ENCODE measurements at places on chromosomes 5 and 9.

- DNase-seq: no peak
Observed at GRCh38 chr5:176389135-176390123, 878 bp downstream of the HIGD2A start.

DNA sequence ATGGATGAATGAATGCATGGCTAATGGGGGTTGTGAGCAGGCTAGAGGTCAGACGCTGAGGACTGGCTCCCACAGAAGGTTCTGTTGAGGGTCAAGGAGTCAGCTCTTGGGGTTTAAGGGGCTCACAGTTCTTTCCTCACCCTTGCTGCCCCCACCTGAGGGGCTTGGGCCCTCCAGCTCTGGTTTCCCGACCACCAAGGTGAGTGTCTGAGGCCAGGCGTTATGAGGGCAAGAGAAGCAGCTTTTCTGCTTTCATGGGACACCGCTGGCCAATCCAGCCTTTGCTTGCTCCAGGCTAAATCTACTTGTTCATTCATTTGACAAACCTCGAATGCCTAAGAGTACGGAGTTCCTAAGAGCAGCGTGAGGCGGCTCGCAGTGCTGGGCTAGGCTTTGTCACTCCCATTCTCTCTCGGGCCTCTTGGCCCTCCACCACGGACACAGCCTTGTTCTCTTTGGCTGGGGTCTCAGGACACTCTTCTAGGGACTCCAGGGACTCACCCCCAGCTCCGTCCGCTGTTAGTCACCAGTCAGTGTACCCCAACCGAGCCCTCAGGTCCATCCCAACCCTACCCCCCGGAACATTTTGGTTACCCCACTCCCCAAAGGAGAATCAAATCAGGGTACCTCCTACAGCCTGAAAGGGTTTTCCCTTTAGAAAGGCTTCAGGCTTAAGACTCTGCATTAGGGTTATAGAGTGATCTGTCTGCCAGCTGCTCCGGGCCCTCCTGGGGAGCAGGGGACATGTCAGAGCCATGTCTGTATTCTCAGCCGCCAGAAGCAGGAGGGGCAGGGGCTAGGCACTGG, 210.1 kb upstream of the MVB12B start:
- no peak for DNase-seq

DNA sequence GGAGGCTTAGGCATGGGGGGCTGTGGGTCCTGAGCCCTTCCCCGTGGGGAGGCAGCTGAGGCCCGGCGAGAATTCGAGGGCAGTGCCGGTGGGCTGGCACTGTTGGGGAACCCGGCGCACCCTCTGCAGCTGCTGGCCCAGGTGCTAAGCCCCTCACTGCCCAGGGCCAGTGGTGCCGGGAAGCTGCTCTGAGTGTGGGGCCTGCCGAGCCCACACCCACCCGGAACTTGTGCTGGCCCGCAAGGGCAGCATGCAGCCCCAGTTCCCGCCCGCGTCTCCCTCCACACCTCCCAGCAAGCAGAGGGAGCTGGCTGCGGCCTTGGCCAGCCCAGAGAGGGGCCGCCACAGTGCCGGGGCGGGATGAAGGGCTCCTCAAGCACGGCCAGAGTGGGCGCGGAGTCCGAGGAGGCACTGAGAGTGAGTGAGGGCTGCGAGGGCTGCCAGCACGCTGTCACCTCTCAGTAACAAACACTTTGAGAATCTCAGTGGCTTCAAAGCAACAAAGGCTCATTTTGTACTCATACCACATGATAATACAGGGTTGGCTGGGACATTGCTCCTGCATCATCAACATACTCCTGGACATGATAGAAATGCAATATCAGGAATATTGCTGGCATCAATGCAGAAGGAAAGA, 265.7 kb upstream of the ANKRD55 start:
- DNase-seq: no peak

DNA sequence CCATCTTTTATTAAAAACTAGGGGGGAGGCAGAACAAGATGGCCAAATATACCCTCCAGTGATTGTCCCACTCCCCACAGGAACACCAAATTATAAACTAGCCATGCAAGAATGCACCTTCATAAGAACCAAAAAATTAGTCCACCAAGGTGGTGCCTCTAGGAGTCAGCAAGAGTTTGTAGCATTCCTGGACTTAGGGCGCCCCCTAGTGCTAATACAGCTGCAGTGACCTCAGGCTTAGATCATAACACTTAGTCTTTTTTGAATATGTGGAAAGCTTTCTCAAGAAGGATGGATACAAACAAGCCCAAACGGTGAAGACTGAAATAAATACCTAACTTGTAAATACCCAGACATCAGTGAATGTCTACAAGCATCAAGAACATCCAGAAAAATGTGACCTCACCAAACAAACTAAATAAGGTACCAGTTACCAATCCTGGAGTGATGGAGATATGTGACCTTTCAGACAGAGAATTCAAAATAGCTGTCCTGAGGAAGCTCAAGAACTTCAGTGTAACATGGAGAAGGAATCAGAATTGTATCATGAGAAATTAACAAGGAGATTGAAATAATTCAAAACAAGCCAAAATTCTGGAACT, 19.3 kb downstream of the PPIP5K2 start:
- peak; percentile 81 for DNase-seq

DNA sequence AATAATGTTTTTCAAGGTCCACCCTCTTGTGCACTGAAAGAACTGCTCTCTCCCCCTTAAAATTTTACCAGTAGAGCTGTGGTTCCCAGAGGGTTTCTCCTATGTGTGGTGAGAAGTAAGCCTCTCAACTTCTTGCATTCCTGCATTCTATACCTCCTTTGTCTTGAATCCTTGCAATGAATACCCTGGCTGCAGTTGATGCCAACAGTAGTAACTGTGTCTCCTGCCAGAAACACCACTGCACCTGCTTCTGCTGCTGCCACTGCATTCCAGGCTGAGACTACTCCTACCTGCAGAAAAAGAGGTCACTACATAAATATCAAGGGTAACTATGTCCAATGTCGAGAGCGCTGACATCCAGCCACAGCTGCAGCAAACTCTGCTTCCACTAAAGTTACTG, 203.7 kb downstream of the TMEM167A start:
- peak; percentile 19 for DNase-seq

DNA sequence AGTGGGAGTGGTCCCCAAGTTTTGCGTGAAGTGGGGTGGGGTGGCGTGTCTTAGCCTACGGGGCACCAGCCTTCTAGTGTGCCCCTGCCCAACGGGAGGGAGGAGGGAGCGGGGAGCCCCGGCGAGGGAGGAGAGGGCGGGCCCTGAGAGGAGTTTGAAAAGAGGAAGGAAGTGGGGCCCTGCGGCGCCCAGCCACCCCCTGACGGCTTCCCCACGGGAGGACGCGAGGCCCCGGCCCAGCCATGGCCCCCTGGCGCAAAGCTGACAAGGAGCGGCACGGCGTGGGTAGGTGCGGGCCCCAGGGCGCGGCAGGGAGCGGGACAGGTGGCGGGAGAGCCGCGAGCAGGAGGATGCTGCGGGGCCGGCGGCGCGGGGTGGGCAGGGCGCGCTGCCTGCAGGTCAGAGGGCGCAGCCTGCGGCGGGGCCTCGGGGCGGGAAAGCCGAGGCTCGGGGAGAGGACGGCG, at the start of gene DOCK2:
DOCK2 (plus strand) TSS at position 191 of the 464 bp plus-strand sequence; CDS start at position 243, 52 bp downstream.
- DNase-seq: no peak

DNA sequence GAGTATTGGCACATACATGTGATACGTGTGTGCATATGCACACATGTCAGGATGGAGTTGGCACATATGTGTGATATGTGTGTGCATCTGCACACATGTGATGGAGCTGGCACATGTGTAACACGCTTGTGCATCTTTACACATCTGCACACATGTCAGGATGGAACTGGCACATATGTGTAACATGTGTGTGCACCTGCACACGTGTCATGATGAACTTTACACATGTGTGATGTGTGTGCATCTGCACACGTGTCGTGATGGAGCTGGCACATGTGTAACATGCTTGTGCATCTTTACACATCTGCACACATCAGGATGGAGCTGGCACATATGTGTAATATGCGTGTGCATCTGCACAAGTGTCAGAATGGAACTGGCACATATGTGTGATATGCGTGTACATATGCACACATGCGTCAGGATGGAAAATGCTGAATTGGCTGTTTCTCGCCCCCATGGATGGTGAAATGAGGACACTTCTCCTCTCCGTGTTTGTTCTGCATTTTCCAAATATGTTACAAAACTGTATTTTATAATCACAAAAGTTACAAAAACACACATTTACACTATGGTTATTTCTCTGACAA, 16.3 kb upstream of the SLC6A19 start:
- DNase-seq: no peak

GRCh38 chr5:158739951-158740757, 359.6 kb downstream of the EBF1 start:
- no peak for DNase-seq

DNA sequence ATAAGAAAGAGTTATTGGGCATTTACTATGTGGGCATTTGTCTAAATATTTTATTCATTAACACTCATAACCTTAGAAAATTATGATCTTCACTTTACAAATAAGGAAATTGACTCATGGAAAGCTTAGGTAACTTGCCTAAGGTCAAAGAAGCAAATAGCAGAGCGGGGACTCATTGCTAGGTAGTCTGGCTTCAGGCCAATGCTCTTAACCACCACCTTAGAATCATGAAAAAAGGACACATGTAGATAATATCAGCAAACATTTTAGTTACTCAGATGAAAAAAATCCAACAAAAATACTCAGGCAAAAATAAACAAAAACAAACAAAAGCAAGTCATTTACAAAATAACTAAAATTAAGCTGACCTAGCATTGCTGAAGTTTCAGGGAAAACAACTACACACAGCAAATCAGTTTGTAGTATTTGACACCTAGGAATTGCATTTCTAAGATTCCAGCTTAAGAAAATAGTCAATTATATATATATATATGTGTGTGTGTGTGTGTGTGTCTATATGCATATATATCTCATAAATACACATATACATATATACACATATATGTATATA, 166.0 kb downstream of the HMHB1 start:
- DNase-seq: no peak

GRCh38 chr9:134327671-134328231, 1.5 kb downstream of the RXRA start:
- DNase-seq: no peak

- no peak for DNase-seq
Observed at GRCh38 chr9:106868087-106868486, 5.1 kb downstream of the ZNF462 start.

DNA sequence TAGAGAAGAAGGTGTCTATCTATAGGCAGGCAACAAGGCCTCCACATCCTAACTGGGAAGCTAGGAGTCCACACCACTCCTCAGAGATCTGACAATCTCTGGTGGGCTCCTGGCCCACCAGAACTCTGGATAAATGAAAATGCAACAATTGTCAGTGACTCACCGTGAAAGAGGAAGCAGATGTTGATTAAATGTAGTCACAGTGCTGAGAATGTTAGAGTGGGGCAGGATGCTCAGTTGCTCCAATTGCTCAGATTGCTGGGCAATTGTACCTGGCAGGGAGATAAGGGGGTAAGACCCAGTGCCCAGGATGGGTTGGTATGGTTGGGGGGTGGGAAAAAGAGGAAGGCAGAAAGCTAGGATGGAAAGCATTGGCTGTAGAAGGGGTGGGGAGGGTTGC, 4.3 kb downstream of the CCL19 start:
- DNase-seq: no peak

DNA sequence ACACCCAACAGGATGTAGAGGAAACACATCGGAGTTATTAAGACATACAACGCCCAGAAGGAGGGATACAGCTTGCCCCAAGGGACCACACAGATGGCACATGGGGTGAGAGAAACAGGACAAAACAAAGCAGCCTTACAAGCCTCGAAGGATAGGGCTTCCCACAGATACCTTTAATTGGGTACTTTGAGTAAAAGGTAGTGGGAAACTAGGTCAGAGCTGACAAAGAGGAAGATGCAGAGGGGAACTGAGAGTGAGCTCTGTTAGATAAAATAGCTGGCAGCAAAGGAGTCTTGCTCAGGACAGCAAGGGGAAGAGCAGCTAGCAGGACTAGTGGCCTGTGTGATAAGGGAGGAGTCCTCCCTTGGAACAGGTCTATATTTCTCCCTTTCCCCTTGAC, 48.2 kb downstream of the OTP start:
- DNase-seq: no peak

GRCh38 chr9:110142868-110143481, 65.0 kb downstream of the C9orf152 start:
- peak; percentile 65 for DNase-seq

DNA sequence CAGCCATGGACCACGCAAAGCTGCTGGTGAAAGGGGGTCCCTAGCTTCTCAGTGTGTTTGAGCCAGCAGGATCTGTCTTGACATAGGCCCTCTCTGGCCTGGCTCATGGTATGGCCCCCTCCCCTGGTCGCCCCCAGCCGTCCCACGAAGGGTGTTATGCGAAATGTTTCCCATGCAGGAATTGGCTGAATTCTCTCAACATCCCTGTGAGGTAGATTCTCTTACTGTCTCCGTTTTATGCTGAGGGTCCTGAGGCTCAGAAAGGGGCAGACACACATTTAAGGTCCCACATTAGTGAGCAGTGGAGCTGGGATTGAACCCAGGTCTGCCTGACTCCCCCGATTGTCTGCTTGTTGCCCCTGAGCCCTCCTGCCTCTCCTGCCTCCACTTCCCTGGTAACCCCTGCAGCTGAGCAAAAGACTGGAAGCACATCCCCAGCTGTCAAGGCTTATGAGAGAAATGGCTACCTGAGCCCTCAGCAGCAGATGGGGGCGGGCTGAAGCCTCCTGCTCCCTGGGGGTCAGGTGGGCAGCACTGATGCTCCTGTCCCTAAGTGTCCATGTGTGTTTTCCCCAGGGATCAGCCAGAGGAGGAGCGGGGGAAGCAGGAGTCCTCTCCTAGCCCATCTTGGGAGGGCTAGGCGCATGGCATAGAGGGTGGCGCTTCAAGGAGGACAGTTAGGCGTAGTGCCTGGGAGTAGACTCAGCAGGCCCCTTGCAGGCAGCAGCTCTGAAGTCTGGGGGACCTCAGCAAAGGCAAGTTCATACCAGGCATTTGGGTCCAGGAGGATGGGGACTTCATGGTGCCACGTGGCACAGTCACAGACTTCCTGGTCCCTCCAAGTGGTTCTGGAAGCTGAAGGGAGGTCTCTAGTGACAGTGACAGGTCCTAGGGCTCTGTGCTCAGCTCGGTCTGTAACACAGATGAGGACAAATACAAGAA, 49.0 kb upstream of the GARNL3 start:
- DNase-seq: no peak

GRCh38 chr5:159441441-159441840, 111.2 kb upstream of the IL12B start:
- DNase-seq: peak; percentile 57
